Lower lobe of right lung (tissue), 2 donors: ENCODE measurements at places on chromosomes 3 and 15.

GRCh38 chr3:171614318-171614921 is 154.2 kb upstream of the TNIK start:
- DNase-seq: no peak

DNA sequence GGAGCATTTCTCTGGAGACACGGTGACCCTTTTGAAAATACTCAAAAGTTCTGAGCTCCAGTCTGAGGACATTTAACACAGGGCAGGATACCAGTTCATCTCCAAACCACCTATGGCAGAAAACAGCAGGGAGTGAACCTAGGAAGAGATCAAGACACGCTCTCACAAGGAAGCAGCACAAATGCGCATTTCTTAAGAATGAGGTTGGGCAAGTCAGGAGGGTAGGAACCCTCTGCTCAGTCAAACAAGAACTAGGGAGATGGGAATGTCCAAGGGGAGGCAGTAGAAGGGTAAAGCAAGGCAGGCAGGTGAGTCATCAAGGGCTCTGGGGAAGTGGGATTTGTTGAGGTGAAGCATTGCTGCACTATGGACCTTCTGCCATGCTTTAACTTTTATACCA is 60.3 kb upstream of the PSMD6 start:
- no peak for DNase-seq

- no peak for DNase-seq
Measured at GRCh38 chr15:77538027-77538451, 94.7 kb downstream of the LINGO1 start.

GRCh38 chr15:95259513-95259912 is 1028.2 kb downstream of the MCTP2 start:
- no peak for DNase-seq

DNA sequence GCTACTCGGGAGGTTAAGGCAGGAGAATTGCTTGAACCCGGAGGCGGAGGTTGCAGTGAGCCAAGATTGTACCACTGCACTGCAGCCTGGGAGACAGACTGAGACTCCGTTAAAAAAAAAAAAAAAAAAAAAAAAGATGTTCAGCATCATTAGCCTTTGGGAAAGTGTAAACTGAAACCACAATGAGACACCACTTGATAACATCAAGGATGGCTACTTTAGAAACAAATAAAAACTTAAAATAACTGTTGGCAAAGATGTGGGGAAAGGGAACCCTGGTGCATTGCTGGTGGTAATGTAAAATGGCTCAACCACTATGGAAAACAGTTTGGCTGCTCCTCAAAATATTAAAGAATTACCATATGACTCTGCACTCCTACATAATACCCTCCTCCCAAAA is 1.9 kb downstream of the LEO1 start:
- DNase-seq: no peak

DNA sequence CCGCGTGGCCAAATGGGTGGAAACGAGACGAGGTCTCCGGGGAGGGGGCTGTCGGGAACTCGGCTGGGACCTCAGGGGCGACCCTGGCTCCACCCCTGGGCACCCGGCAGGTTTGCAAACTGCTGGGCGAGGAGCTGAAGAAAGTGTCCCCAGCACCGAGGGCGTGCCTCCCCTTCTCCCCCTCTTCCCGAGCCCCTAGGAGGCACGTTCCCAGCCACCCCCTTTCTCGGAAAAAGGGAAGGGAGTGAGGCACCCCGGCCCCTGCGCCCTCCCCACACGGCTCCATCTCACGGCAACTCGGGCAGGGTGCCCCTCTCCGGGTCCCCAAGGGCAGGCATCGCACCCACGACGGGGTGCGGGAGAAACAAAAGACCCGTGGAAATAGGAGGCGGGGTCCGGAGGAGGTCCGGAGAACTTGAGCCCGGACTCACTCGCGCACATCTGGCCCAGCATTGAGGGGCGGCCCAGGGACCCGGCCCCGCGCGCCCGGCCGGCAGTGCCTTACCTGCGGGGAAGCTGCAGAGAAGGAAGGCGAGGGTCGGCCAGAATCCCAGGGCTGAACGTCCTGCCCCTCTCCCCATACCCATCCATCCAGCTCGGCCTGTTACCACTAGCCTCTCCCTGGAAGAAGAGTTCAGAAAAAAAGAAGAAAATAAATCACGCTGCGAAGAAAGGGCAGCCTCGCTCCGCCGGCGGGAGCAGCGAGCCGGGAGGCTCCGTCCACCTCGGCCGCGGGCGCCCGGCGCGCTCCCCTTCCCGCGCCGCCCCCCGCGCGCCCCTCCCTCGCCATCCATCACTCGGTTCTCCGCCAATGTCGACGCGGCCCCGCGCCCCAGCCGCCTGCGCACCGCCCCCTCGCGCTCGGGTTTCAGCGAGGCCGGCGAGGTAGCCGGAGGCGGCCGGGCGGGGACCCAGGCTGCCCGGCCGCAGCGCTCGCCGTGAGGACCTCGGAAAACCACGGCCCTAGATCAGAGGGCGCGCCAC is 16.3 kb downstream of the RGMA start:
- peak; percentile 82 for DNase-seq

GRCh38 chr3:23704298-23704697 is 101.5 kb upstream of the UBE2E1 start:
- no peak for DNase-seq

- no peak for DNase-seq
Measured at GRCh38 chr3:186612065-186612464, 795 bp upstream of the AHSG start.

- DNase-seq: no peak
Measured at GRCh38 chr15:96502196-96502595, 171.7 kb downstream of the NR2F2 start.

- DNase-seq: no peak
Measured at GRCh38 chr15:92226020-92226612, 167.6 kb upstream of the ST8SIA2 start.

GRCh38 chr3:170021083-170021482 is 16.7 kb upstream of the GPR160 start:
- no peak for DNase-seq

DNA sequence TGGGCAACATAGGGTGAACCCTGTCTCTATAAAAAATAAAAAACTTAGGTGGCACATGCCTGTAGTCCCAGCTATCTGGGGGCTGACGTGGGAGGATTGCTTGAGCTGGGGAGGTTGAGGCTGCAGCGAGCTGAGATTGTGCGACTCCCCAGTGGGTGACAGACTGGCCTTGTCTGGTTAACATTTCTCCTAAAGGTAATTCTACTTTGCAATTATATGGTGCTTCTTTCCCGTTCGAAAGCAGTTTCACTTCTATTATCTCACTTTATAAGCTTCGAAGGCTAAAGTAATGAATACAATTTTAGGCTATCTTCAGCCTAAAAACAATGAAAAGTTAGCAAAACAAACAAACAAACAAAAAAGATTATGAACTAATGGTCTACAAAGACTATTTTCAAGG is 35.3 kb downstream of the COMMD2 start:
- DNase-seq: no peak

- no peak for DNase-seq
Measured at GRCh38 chr3:169838511-169839030, 25.9 kb upstream of the LRRC34 start.

GRCh38 chr3:27090275-27091041 is 278.7 kb downstream of the NEK10 start:
- no peak for DNase-seq

DNA sequence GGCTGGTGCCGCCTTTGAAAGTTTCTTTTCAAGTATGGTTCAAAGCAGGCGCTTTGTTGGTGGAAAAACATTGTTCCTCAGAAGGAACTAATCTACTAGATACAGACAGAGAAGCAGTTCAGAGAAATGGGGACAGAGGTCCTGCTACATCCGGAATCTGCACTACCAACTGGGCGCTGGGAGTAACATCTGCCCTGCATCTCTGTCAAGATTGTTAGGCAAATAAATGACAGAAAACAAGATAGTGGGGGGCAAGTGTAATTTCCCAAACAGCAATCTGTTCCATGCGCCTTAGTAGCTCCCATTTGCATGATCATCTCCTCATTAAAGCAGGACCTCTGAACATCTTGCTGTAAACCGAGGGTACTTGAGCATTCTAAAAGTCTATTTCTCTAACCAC is 17.4 kb downstream of the TLE3 start:
- no peak for DNase-seq

DNA sequence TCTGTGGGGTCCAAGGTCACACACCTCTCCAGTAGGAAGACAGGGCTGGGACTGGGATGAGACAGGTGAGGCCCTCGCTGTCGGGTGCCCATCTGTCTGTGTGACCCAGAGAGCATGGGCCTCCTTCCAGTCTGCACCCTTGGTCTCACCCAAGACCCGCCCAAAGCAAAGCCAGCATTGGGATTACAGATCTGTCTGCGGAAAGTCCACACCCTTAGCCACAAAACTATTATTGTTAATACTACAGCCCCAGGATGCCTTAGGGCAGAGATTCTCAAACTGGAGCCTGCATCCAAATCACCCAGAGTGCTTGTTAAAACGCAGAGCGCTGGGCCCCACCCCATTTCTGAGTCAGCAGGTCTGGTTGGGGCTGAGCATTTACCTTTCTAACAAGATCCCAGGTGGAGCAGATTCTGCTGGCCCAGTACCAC is 58.5 kb upstream of the ZNF148 start:
- DNase-seq: no peak

GRCh38 chr3:177179281-177180067 is 17.8 kb downstream of the TBL1XR1 start:
- no peak for DNase-seq

DNA sequence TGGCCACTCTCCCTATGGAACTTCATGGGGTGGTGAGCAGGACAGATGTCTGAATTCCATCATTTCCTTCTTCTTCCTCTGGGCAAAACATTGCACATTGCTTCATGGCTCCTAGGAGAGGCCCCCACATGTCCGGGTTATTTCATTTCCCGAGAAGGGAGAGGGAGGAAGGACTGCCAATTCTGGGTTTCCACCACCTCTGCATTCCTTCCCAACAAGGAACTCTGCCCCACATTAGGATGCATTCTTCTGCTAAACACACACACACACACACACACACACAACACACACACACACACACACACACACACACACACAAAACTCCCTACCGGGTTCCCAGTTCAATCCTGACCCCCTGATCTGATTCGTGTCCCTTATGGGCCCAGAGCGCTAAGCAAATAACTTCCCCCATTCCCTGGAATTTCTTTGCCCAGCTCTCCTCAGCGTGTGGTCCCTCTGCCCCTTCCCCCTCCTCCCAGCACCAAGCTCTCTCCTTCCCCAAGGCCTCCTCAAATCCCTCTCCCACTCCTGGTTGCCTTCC is 1.9 kb downstream of the RHO start:
- DNase-seq: no peak

- DNase-seq: no peak
Measured at GRCh38 chr3:120399372-120399771, 50.2 kb upstream of the LRRC58 start.

DNA sequence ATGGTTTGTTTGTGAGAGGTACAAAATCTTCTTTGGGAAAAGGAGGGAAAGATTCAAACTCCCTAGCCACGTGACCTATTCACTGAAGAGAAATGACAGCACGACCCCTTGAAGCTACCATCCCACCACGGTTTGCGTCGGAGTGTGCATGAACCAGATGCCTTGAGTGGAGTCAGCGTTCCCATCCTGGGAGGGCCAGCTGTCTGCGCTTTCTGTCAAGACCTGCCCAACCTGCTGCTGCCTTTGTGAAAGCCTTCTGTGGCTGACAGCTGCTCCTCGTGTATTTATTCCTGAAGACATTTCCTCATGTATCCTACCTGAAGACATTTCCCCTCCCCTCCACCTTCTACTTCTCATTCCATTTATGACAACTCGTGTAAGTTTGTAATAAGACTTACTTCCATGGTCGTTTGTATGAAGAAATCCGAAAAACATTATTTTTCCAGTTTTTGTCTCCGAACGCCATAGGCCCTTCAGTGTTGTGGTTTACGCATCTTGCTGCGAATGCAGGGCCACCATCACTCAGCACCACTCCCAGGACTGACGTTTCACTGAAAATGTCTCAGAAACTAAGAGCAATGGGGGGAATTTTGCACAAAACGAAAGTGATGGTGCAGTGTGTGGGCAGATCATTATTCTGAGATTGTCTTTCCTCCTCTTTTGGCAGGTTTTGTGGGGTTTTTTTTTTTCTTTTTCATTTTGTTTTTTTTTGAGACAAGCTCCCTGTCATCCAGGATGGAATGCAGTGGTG is 18.9 kb downstream of the EBLN2 start:
- DNase-seq: no peak

DNA sequence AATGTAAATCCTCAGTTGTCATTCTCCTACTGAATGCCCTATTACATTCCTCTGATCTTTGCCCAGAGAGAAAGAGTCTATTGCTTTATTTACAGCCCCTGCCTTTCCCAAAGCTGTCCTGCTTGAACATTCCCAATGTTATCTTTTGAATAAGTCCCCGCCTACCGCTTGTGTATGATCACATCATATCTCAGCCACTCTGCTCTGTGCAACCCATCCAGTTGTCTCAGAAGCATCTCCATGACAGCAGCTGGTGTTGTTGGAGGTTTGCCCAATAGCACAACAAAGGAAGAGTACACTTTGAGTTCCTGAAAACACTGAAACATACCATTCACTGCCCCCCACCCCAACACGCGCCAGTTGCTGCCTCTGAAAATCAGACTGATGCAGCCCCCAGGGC is 22.0 kb upstream of the FAM3D start:
- no peak for DNase-seq

GRCh38 chr15:89802231-89802928 is 12.3 kb downstream of the ANPEP start:
- DNase-seq: no peak

DNA sequence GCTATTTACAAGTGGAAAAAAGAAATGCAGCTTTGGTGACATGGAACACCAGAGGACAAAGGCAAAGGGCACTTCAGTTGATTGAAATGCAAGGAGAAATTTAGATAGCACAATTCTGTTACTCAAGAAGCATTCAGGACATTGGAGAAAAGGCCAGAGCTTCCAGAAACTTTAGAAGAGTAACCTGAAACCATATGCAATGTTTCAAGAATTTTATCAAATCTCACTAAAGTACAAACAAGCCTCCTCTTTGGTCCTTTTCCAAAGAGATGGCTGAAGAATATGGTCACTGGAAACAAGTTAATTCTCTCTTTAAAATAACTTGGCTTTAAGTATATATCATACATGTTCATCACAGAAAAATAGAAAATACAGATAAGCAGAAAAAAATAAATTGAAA is 14.6 kb upstream of the LMOD3 start:
- DNase-seq: no peak

DNA sequence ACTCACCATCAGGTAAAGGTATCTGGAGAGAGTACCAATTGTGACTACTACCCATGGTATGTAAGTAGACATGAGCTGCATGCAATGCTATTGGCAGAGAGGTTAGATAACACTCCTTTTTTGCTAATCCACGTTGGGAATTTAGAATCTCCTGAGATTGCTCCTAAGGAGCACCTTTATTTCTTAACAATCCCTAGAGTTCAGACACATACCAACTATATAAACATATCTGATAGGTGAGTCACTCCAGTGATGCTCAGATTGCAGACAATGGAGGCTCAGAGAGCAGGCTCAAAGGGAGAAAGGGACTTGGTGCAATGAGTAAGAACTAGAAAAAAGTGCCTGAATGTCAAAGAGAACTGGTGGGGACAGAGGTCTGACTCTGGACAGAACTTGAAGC is 47.0 kb upstream of the LRRFIP2 start:
- DNase-seq: no peak

- no peak for DNase-seq
Measured at GRCh38 chr15:57343048-57343447, 33.3 kb upstream of the CGNL1 start.
